Activated T-helper 17 cell treated with anti-CD3 and anti-CD28 coated beads, Interleukin-2, amount 50 U/mL, for 72 hours (primary cell): ENCODE measurements at places on chromosomes 4 and X. TPM values are rescaled to one million over a fixed set of nuclear protein-coding genes. Genes with fewer than 3 reads are reported as not detected.

- ATAC-seq = no peak
These were observed 64.0 kb downstream of the ELOVL6 start for GRCh38 chr4:110134269-110134869.

DNA sequence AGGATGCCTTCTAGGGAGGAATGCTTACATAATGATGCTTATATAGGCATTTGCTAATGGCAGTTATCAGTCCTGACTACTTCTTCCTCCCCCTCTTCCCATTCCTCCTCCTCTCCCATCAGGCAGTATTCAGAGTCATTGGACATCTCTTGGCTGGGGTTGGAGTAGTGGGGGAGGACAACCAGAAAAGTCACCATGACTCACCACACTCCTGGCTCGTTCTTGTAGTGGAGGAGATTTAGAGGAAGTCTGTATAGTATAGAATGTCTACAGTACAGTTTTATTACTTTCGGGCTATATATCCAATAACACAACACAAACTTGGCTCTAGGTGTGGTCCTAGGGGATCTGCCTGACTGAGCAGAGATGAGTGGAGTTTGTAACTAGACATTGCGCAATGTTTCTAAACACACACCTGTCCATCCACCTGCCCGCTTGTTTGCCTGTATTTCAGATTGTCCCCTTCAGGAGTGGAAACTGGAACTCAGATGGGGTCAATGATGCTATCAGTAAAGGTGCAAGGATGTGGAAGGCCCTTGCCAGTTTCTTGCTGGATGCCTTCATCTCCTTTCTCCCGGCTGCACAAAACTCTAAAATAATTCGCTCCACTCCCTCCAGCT is 27.9 kb upstream of the KIAA1210 start:
- no peak for ATAC-seq

- ATAC-seq = no peak
These were observed 108.0 kb upstream of the TLL1 start for GRCh38 chr4:165765053-165765452.

DNA sequence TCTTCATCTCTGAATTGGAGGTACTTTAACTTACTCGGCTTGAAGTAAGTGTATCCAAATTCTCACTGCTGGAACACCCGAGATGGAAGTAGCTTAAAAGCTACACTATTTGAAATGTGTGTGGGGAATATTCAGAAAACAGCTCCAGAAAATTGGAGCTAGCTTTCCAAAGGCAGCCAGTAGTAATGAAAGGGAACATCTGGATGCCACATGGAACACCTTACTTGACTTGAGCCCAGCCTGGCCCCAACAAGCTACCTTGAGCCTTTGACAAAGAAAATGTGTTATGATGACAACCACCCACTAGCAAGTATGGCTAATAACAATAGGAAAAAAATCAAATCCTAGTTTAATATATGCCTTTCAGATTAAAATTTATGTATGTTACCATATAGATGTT is 161.5 kb downstream of the PRDM5 start:
- no peak for ATAC-seq

Gene PHOX2B
- total RNA-seq = not detected

Gene BGN
- not detected for total RNA-seq

Gene FSTL5
- total RNA-seq = not detected
